ENCODE measurements at places on chromosomes 11 and 22.

GRCh38 chr11:62223095-62223494, 14.6 kb downstream of the SCGB2A1 start:
- no peak for DNase-seq

GRCh38 chr11:23206741-23207336, 346.6 kb upstream of the CCDC179 start:
- DNase-seq: no peak

DNA sequence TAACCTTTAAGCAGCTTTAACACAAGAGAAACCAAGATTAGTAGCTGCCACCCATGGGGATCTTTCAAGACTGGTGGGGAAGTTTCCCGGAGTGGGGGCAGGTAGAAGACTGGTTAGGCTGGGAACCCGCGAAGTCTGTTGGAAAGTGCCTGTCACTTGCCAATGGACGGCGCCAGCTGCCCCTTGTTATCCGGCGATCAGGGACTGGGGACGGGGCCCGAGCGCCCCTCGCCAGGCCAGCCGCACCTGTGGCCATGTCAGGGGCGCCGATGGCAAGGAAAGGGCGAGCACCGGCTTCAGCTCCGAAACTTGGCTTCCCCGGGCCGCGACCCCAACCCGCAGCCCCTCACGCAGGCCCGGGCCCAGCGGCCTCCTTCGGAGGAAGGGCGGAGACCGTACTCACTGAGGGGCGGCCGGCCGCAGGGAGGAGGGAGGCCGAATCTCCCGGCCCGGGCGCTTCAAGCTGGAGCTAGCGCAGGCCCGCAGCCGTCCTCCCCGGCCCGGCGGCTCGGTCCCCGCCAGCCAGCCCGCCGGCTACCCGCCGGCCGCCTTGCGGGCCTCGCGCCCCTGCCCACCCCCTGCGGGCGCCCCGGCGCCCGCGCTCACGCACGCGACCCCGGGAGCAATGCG, 539 bp downstream of the EIF4ENIF1 start:
- DNase-seq: peak; percentile 26

DNA sequence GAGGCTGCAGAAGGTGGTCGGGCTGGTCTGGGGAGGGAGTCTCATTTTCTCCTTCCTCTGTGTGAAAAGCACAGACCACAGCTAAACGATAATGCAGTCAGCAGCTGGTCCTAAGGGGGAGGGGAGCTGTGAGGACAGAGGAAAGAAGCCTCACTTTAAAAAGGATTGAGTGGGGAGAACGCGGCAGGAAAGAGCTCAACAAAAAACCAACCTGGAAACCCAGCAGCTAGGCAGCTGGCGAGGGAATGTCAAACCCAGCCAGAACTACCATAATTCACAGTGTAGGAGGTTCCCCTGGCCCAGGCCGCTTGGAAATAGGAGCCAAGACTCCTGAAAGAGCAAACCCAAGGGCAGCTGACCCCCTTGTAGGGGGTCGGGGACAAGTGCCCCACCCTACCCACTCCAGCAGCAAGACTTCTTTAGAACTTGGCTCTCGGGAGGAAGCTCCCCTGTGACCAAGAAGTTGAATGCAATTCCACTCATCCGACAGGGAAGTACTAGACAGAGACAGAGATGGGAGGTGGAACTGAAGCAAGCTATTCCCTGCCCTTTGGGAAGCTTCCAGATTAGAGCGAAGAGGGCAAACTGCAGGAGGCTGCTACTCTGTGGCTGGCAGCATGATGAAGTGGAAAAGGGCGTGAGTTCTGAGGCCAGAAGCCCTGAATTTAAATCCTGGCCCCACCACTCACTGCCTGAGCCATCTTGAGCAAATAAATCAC, 16.5 kb upstream of the DGKZ start:
- DNase-seq: no peak

- no peak for DNase-seq
Observed at GRCh38 chr11:47352556-47352955, at the start of gene MYBPC3. MYBPC3 (minus strand) TSS chr11:47352702; CDS start chr11:47352647, 55 bp downstream.

- no peak for DNase-seq
Observed at GRCh38 chr11:48165426-48165825, 51.2 kb upstream of the OR4B1 start.

DNA sequence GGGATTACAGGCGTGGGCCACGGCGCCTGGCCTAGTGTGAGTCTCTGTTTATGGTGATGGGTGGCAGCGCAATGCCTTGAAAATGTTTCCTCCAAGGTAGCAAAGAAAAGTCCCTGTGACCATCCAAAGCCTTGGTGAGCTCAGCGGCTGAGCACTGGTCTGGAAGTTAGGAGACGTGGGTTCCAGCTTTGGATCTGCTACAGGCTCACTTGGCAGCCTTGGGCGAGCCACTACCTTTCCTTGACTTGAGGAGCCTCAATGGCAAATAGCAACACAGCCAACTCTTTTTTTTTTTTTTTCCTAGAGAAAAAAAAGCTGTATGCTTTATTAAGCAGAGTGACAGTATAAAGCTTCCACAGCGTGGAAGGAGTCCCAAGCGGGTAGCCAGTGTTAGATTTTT, 61.3 kb upstream of the RASD2 start:
- DNase-seq: no peak

DNA sequence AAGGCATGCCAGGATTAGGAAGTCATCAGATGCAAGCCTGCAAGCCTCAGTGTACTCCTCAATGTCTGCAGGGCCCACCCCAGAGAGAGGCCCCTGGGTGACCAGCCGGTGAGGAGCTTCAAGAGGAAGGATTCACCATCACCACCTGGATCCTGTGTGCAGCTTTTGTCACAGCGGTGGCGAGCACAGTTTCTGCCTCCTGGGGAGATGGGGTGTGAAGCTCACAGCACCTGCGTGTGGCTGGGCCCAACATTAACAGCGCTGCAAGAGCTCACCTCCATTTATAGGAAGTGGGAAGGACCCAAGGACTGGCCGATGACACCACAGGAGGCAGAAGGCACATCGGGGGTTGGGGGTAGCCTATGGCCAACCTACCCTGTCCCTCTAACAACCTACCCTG, 235.3 kb downstream of the CTTN start:
- no peak for DNase-seq

- no peak for DNase-seq
Observed at GRCh38 chr22:17436981-17437412, 67.7 kb downstream of the CECR2 start.

DNA sequence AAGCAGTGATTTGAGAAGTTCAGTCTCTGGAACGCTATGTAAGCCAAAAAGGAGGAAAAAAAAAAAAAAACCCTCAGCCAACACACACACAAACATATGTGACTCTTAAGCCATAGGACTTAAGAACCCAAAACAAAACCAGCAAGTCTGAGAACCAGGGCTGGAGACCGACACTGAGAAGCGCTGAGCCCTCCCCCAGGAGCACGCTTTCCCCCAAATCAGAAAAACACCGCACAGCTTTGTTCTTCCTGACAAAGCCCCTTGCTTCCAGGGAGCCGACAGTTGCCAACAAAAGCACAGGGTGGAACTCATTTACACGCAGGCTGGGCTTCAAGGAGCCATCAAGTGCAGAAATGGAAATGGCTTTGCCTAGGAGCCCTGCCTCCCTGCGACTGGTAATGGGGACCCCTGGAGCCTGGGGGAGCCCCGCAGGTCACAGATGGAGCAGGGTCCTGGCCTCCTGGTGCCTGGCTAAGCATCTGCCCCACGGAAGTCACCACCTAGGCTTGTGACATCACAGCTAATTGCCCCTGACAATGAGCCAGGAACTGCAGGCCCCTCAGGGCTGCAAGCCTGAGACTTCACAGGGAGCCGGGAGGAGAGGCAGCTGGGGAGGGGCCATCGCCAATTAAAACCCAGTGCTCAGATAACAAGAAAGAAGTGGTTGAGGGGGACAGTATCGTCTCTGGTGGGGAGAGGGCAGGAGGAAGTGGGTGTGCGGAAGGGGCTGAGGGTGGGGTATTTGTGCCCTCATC, 66.9 kb downstream of the NFAM1 start:
- DNase-seq: no peak

DNA sequence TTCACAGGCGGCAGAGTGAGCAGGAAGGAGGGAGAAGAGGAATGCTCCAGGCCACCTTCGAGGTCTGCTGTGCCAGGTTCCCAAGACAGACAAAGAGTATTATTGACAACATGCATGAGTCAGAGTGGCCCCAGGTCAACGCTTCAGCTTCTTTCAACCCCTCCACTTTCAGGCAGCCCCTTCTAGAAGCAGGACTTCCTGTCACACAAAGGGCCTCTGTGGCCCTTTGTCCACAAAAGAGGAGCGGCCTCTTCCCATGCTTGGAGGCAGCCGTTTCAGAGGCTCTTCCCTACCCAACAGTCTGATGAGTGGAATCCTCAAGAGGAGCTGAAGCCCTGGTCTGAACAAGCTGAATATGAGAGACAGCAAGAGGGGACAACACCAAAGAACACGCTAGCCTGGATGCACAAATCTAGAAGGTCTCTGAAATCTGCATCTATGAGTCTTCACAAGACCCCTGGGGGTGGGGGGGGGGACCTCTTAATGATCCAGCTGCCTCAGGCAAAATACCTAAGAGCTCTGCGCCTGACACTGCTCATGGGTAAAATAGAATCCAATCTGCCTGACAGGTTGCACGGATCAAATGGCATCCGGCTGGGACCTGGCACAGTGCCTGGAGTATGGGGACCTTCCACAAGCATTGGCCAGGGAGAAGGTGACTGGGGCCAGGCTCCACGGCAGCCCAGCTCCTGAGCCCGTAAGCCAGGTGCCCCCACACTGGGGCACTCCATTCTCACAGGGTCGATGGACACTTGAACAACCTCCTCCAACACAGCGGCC, 67.5 kb downstream of the PACSIN2 start:
- DNase-seq: no peak

DNA sequence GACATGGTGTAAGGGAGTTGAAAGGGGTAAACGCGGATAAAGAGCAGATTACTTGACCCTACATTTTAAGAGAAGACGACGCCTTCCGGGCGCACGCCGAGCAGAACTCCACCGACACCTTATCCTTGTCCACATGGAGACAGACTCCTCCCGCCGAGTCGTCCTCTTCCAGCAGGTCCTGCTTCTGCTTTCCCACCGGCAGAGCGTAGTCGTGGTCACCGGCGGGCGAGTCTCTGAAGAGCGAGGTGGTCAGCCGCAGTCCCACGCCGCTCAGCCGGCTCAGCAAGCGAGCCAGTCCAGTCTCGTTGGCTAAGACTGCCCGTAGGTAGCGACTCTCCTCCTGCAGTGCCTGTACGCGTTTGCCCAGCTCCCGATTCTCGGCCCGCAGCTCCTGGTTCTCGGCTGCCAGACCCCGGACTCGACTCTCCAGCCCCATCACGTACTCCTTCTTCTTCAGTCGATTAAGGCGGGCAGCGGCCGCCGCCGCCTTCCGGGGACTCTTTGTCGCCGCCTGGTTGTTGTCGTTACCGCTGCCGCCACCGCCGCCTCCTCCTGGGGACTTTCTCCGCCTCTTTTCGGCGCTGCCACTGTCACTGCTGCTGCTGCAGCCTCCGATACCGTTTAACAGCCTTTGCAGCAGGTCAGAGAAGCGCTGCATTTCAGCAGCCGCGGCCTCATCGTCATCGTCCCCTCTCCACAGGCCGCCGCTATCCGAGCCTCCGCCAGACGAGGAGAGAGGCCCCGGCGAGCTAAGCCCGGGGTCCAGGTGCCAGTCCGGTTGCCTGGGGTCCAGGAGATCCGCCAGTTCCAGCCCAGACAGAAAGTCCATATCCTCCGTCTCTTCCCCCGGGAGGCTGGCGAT, 945 bp downstream of the CREBZF start:
- DNase-seq: peak; percentile 79

GRCh38 chr11:8099291-8099899, 18.4 kb downstream of the TUB start:
- peak; percentile 59 for DNase-seq

Measured in activated T-cell treated with anti-CD3 and anti-CD28 coated beads for 24 hours (primary cell).